ENCODE measurements at places on chromosomes 1 and 21.
A peak's percentile ranks its signal among the peaks of the same experiment; 100 is the strongest.

DNA sequence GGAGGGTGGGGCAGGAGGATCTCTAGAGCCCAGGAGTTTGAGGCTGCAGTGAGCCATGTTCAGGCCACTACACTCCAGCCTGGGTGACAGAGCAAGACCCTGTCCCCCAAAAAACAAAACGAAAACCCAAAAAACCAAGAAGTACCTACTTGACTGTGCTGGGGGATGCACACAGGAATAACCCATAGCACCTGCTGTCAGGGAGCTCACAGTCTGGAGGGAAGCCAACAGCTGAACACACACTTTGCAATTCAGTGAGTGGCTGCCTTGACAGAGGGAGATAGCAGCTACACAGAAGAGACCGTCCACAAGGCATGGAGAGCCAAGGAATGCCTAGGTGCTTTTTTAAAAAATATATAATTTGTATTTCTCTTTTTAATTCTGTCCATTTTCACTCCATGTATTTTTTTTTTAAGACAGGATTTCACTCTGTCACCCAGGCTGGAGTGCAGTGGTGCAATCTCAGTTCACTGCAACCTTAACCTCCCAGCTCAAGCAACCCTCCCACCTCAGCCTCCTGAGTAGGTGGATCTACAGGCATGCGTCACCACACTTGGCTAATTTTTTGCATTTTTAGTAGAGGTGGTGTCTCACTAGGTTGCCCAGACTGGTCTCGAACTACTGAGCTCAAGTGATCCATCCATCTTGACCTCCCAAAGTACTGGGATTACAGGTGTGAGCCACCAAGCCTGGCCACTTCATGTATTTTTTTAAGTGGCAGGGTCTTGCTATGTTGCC lies 68.7 kb downstream of the NID1 start:
- DNase-seq = peak; percentile 50

DNA sequence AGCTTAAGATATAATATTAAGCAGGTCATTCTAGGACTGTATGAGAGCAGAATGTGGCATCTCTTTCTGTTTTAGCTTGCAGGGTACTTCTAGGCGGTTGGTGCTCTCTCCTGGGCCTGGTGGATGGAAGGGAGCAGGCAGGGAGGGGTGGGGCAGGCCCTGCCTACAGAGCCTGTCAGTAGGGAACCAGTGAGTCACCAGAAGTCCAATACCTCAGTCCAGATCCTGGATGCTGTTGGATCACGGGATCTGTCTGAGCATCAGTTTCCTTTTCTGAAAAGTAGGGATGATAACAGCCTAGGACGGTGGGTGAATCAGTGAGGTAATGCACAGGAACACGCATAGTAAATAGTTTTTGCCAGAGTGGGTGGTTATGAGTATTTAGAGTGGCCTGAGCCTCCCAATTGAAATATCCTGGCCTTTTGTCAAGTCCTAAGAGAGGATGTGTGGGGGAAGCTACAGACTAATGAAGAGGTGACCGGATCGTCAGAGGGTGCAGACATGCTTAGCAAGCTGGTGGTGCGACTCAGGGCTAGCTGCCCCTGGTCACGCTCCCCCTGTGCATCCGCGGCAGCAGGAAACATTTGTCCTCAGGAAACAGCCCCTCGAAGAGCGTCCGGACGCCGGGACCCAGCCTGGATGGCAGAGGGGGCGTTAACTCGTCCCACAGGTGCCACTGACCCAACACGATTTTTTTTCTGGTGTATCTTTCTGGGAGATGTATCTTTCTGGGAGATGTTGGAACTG lies 23.9 kb downstream of the NAV1 start:
- no peak for DNase-seq

GRCh38 chr1:55286856-55287602 lies 71.9 kb upstream of the USP24 start:
- DNase-seq = no peak

DNA sequence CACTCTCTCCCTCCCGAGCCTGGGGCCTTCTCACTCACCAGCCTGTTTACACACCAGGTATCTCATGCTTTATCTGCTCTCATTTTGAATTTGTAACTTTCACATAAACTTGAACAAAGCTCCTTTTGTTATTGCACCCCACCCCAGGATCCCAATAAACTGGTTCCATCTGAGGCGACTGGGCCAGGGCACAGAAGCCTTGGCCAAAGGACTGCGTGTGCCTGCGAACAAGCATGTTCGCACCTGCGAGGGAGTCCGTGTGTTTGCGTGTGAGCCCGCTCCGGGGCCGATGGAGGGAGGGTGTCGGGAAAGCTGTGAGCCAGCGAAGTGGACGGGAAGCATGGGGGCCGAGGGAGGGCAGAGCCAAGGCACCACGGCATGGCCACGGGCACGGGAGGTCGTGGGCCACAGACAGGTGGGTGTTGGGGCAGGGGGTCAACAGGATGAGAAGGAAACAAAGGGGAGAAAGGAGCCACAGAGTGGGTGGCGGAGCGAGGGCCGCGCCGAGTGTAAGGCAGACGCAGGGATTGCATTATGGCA lies 98.8 kb downstream of the CASZ1 start:
- DNase-seq = no peak

DNA sequence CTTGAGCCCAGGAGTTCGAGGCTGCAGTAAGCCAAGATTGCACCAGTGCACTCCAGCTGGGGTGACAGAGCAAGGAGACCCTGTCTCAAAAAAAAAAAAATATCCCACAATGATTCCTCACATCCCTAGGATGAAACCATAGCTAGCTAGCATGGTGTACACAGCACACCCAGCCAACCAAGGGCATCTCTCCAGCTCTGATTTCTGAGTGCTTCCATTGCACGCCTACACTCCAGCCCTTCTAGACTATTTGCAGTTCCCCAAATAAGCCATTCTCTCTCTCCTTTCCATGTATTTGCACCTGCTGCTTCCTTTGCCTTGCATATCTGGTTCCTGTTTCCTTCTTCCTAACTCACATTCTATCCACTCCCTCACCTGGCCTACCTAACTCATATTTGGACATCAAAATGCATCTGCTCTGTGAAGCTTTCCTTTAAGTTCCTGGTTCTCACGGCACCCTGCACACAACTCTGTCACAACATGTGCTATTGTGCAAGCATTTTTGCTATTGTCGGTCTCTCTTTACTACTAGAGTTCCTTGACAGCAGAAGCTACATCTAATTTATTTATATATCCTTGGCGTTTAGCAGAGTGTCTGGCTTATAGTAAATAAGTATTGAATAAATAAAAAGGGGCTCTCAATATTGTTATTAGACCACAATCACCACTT lies 2.4 kb upstream of the ELAPOR1 start:
- DNase-seq = peak; percentile 17

DNA sequence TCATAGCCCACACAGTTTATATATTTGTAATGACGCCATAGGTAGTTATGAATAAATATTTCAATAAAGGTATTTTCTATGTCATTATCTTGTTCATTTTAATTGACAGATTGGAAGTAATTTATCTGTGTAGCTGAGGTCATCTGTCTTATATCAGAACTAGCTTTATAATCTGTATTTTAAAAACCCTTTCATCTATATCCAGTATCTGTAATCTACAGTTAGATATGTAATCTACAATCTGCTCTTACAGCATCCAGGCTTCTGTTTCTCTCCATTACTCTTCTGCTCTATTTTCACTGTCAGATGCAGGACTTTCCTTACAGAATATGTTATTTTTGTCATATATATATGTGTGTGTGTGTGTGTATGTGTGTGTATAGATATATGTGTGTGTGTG lies 137.6 kb downstream of the LBR start:
- no peak for DNase-seq

Data from left forelimb (tissue), 1 donor.